ENCODE measurements at places on chromosomes 6 and 20.

DNA sequence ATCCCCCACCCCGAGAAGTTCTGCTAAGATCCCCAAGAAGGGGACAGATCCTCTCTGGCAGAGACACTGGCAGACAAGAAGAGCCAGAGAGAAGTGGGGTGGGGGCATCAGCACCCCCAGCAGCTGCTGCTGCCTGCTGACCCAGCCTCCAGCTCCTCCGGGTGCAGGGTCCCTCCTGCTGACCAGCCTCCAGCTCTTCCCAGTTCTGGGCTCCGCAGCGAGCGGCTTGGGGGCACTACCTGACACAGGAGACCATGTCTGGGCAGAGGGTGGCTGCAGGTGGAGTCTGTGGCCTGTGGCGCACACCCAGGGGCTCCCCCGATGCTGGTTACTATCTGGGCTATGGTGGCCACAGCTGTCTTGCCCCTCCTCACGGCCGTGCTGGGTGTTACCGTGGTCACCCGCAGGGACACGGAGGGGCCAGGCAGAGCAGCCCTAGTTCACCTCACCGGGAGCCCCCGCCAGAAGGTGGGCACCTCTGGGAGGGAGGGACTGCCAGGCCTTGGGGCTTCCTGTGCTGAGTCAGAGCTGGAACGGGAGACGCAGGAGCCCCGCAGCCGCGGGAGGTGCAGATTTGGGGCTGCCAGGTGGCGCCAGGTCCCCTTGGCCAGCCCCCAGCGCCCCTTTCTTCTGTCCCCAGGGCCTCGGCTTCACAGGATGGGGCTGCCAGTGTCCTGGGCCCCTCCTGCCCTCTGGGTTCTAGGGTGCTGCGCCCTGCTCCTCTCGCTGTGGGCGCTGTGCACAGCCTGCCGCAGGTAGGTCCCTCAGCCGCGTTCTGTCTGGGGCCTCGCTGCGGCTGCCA is 630 bp downstream of the LIME1 start:
- DNase-seq: no peak

- no peak for DNase-seq
Observed at GRCh38 chr20:47529840-47530239, 28.2 kb downstream of the NCOA3 start.

DNA sequence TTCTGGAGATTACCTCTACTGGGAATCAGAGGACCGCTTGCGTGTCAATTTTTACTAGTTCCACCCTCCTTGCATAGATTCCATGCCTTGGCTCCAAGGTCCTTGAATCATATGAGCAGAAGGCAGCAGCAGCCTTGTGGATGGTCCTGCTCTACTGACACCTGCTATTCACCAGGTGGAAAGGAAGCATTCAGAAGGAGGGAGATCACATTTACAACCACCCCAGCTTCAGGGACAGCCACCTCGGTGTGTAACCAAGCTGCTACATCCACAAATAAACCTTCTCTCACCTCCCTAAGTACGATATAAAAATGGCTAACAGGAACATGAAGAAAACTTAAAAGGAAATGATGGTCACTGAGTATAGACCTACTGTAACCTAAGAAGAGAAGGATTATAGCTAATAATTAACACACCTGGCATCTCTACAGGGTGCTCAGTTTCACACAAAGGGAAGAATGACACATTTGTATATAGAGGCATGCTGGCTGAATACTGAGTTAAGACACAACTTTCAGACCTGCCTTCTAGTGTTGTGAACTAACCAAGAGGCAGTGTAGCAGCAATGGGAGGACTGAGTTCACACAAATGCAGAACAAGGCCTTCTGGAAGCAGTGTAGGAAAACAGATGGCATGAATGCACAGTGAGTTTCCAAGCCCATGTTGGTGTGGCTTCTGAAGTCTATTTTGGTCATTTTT is 46.3 kb upstream of the SRPK1 start:
- DNase-seq: peak; percentile 41

DNA sequence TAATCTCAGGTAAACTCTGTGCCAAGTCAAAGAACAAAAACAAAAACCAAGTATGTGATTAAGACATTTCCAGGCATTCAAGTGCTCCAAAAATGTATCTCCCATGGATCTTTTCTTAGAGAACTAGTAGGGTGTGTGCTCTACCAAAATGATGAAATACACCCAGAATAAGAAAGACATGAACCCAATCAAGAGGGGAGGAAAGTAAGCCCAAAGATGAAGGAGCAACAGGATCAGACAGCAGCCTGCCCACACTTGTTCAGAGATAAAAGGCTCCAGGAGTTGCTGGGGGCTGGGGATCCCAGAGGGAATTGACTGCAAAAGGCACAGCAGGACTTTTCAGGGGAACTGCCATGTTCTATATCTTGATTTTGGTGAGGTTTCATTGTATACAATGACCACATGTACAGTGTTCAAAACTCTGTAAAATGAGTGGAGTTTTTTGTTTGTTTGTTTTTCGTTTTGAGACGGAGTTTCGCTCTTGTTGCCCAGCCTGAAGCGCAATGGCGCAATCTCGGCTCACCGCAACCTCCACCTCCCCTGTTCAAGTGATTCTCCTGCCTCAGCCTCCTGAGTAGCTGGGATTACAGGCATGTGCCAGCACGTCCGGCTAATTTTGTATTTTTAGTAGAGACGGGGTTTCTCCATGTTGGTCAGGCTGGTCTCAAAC is 24.4 kb downstream of the GCM1 start:
- DNase-seq: no peak

GRCh38 chr6:166469426-166469961 is 86.8 kb upstream of the MPC1 start:
- no peak for DNase-seq

Measured in NCI-H2081 treated with DMSO at 0.1 percent for 48 hours (cell line).